ENCODE measurements at places on chromosomes 1 and 21. TPM values are rescaled to one million over a fixed set of nuclear protein-coding genes. Genes with fewer than 3 reads are reported as not detected.
A peak's percentile ranks its signal among the peaks of the same experiment; 100 is the strongest.

RXFP4 gene
- total RNA-seq = not detected

RSPH1 gene
- total RNA-seq = not detected

HSF2BP gene
- 0.21 TPM for total RNA-seq

CREB3L4 gene
- total RNA-seq = 6.3 TPM

LRRN2 gene
- not detected for total RNA-seq

SLC2A5 gene
- total RNA-seq = not detected

SLC37A1 gene
- 14.0 TPM for total RNA-seq

B3GALT5 gene
- not detected for total RNA-seq

DNA sequence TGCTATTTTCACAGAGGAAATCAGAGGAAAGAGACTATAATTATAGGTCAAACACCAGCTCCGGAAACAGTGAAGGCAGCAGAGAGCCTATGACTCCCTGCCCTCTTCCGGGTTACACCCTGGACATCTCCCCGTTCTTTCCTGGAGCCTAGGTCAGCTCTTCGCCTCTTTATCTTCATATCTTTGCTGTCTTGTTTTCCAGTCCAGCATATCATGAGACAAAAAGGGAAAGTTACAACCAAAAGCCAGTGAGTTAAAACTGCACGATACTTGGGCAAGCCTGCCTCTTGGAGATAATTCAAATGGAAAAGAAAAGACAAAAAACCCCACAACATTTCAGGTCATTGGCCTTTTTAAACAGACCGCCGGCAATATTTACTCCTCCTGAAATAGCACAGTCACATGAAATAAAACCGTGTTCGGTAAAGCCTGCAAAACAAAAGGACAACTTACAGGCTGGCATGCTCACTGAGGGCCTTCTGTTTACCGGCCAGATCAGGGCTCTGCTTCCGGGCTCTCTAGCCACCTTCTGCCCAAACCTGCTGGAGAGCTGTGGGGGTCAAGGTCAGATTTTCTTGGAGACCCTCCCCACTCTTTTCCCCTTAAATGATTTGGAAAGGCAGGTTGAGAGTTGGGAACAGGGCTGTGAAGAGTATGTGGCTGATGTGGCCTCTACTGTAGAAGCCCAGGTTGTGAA, 42.8 kb upstream of the PPP2R5A start:
- H3K4me1 ChIP-seq = peaks cover 11% of the 10 kb centered on the region
- DNase-seq = no peak
- H3K27ac ChIP-seq = peak overlapping the region; percentile 78
- no peaks in the 10 kb centered on the region for H3K27me3 ChIP-seq
- H3K36me3 ChIP-seq = no peaks in the 10 kb centered on the region
- no peak overlapping the region for H3K4me3 ChIP-seq

DNA sequence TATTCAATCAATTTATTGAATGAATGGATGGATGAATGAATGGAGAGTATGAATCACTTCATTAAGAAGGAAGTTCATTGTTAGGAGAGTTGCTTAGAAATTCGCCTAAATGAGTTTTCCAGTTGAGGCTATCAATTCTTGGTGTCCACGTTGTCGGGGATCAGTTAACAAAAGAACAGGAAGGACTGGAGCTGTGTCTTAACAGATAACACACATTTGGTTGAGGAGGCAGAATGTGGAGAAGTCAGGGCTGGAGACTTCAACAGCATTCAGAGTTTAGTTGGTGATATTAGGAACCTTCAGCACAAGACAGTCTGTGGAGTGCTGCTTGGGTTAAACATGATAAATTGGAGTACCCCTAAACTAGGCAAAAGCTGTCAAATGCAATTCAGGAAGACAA, 33.7 kb downstream of the ZBTB18 start:
- H3K4me1 ChIP-seq = no peaks in the 10 kb centered on the region
- H3K4me3 ChIP-seq = no peak overlapping the region
- peaks cover 25% of the 10 kb centered on the region for H3K27me3 ChIP-seq
- no peaks in the 10 kb centered on the region for H3K36me3 ChIP-seq
- no peak overlapping the region for H3K27ac ChIP-seq

GRCh38 chr1:165549973-165550372, 6.2 kb downstream of the LRRC52 start:
- no peak overlapping the region for H3K27ac ChIP-seq
- DNase-seq = no peak
- no peaks in the 10 kb centered on the region for H3K4me1 ChIP-seq
- H3K27me3 ChIP-seq = peaks cover 53% of the 10 kb centered on the region
- no peaks in the 10 kb centered on the region for H3K36me3 ChIP-seq

DNA sequence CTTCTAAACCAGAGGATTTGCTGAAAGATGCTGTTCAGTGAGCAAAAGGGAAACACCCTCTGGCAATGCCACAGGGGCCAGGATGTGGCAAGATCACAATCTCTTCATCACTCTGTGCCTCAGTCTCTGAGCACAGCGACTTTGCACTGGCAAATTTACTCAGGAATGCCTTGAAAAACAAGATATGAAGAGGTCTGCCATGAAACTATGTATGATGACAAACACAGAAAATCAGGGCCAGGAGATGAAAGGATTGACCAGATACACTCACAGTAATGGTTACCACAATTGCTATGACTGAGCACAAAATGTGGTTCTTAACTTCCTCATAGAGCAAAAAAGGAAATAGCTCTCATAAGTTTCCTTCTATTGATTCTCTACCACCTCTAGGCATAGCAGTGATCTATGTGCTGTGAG, 5.8 kb downstream of the TTC13 start:
- H3K27ac ChIP-seq = peak overlapping the region; percentile 89
- H3K4me3 ChIP-seq = peak overlapping the region; percentile 52
- no peaks in the 10 kb centered on the region for H3K27me3 ChIP-seq
- DNase-seq = peak; percentile 86
- peaks cover 57% of the 10 kb centered on the region for H3K4me1 ChIP-seq
